ENCODE measurements at places on chromosomes 12 and 14.

DNA sequence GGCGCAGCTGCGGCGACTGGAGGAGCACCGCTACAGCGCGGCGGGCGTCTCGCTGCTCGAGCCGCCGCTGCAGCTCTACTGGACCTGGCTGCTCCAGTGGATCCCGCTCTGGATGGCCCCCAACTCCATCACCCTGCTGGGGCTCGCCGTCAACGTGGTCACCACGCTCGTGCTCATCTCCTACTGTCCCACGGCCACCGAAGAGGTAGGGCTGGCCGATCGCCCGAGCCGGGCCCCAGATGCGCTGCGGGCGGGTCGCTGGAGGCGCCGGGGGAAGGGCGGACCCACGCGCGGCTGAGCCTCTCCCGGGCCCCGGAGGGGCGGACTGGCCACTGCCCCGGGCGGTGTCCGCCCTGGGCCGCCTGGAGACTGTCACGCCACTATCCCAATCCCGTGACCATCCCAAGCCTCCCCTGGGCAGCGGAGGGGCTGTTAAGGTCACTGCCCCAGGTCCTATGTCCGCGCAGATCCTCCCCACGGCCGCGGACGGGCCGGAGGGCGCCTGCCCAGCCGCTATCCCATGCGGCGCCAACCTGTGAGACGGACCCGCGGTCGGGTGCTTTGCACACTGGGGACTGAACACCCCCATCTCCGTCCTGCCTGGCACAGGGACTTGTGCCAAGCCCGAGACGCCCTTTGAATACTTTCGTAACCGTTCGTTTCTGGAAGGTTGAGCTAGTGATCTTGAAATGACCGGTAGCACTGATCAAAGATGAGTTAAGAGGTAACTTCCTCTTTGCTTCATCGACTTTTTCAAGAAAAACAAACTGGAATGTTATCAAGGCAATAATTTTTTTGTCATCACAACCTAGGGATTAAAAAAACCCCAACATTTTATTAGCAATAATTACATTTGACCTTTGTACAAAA lies 725 bp downstream of the CHPT1 start:
- DNase-seq, result no peak

DNA sequence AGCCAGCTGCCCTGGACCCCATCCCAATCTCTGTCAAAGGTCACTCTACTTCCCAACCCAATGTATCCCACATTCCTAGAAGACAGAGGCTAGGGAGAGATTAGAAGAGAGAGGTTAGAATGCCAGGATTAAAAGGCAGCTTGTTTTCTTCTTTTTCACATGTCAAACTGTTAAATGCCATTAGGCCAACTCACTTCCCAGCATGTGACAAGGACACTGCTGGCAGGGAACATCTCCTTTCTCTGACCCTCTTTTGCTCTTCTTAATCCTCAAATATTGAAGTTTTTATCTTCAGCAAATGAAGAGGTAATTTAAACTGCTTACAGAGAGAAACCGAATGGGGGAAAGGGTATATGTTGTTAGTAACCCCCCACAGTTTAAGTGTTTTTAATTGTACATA lies 89.1 kb downstream of the BBS10 start:
- no peak for DNase-seq

DNA sequence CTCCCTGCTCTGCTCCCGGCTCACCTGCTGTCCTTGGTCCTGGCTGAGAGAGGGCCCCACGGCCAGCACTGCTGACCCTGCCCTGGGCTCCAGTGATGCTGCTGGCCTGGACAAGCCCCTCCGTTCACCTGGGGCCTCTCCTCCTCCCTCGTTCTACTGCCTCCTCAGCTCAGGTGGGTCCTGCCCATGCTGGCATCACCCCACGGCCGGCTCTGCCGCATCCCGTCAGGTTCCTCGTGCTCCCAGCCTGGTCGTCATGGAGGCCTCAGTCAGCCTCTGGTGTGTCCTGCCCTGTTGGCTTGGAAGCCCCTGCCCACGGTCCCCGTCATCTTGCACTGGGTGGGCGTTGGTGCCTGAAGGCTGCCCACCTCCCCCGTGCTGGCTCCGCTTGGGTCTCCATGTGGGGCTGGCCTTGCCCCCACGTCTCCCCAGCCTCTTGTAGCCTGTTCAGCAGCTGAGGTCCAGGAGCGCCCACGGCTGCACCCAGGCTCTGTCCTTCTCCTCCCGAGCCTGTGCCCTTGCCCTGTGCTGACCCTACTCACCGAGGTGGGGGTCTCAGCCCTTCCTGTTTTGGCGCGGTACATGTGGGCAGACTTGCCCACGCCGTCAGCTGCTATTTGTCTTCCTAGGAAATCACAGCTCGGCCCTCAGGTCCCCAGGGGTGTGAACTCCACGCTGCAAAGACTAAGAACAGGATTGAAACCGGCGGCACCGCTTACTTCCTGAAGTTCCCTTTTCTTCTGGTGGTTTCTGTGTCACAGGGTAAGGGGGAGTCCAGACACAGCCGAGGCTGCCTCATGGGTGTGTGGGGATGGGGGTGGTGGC lies 121.6 kb downstream of the TMEM121 start:
- no peak for DNase-seq

GRCh38 chr12:9634177-9634803 lies 26.6 kb upstream of the KLRB1 start:
- peak; percentile 72 for DNase-seq

GRCh38 chr12:15897433-15897832 lies 13.7 kb upstream of the DERA start:
- DNase-seq, result no peak

DNA sequence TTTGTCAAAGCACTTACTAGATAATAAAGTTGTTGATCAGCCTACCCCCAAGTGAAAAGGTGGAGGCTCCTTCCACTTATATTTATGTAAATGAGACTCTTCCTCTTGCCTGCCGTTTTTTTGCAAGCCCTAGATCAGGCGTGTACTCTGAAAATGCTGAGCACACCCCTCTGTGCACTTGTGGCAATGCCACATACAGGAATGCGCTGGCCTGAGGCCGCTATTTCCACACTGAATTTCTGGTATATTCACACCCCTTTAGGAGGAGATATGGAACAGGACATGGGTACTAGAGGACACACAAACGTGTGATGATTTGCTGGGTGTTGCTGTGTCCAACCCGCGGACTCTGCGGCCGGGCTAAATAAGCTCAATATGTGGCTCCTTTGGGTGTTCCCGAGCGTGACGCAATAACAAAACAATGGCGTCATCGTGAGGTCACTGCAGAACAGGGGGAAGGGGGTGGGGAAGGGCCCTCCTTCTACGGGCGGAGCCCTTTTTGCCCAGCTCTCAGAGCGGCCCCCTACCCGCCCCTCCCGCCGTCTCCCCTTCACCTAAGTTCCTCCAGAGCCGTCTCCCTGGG lies 554 bp upstream of the TSPAN31 start:
- no peak for DNase-seq

DNA sequence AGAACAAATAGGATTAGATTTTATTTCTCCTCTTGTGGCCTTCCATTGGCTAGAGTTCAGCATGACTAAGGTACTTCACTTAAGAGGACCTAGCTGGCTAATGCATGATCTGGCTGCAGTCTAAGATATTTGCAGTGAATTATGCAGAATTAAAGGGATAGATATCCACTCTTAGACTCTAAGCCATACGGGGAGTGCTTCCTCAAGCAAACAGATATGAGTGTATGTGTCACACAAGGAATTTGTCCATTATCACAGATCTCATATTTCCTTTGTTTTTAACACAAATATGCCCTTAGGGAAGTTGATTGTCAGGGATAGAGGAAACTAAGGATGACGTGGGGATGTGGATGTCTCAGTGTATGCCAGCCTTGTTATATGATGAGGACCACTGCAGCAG lies 88.1 kb upstream of the DHRS4 start:
- DNase-seq, result no peak

DNA sequence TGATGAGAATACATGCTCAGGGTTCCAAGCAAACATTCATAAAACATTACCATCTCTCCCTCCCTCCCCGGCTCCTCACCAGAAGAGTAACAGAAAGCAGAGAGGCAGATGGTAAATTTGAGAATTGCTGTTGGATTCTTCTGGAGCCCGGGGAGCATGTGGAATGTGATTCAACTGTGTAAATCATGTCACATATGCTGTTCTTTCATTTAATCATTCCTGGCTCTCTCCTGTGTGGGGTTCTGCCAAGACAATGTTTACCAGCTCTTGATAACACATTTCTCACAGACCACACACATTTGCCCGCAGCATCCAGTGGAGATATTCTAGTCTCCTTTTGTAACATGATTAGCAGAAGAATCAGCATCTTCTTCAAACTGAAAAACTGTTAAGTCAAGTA lies 23.4 kb upstream of the NR2C1 start:
- DNase-seq, result no peak

GRCh38 chr12:130971925-130972585 lies 18.3 kb downstream of the ADGRD1 start:
- DNase-seq, result no peak

DNA sequence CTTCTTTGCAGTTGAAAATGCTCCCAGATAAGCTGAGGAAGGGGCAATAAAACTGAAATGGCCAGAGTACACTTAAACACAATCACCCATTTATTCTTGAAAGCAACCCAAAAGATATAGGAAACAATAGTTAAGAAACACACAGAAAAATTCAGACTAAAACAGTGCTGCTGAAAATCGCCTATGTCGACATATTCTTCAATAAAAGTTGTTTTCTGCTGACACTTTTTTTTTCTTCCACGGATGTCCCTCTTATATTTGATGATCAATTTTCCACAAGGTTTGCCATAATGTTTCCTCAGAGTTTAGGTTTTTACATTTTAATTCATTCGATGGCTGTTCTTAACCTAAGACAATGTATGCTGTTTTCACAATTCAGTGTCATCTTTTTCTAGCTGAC lies 74.2 kb downstream of the TPH2 start:
- DNase-seq, result no peak
